Mesothelial cell of epicardium (in vitro differentiated cells): ENCODE measurements at places on chromosomes 7 and 10. TPM values are rescaled to one million over a fixed set of nuclear protein-coding genes. Genes with fewer than 3 reads are reported as not detected.

MPLKIP gene
- total RNA-seq = 35.3 to 39.3 TPM (median 37.5 TPM) in 3 replicates

DNA sequence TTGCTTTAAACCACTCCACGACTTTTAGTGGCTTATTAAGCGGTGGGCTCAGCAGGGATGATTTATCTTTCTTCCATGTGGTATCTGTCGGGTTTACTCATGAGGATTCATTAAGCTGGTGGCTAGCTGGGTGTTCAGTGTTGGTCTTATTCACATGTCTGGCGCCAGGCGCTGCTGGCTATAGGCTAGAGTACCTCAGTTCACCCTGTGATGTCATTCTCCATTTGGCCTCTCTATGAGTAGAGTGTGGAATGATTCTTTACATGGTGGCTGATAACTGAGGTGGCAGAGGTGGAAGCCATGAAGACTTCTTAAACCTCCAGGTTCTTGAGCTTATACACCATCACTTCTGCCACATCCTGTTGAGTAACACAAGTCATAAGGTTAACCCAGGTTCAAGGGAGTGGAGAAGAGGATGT lies 115.4 kb downstream of the MLLT10 start:
- DNase-seq = no peak

DNA sequence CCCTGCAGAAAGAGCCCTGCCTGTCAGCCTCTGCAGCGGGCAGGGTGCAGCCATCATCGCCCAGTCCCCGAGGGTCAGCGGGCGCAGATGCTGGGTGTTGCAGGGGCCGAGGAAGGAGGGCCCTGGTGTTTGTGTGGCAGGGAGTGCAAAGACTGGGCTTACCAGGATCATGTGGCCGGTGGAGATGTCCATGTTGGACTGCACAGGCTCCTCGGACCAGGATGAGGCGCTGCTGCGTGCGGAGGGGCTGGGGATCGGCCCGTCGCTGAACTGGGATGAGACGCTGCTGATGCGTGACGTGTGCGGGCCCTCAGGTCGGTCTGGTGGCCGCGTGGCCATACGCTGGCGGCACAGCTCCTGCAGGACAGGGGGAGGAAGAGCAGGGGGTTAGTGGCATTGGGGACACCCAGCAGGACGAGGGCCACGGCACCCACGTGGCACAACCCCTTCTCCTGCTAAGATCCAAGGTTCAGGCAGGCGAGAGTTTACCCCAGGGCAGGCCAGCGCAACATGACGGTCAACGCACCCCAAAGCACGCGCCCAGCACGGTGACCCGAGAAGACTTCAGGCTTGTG lies 319.5 kb downstream of the DNAJB6 start:
- no peak for DNase-seq

DNA sequence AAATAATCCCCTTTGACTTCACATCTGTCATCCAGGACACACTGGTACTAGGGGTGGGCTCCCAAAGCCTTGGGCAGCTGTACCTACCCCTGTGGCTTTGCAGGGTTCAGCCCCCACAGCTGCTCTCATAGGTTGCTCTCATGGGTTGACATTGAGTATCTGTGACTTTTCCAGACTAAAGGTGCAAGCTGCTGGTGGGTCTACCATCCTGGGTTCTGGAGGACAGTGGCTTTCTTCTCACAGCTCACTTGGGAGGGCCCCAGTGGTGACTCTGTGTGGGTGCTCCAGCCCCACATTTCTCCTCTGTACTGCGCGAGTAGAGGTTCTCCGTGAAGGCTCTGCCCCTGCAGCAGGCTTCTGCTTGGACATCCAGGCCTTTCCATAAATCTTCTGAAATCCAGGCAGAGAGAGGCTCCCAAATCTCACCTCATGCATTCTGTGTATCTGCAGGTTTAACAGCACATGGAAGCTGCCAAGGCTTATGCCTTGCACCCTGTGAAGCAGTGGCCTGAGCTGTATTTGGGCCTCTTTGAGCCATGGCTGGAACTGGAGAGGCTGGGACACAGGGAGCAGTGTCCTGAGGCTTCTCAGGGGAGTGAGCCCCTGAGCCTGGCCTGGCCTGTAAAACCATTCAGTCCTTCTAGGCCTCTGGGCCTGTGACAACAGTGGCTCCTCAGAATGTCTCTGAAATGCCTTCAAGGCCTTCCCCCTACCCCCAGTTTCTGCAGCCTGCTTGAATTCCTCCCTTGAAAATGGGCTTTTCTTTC lies 52.2 kb downstream of the TRIM24 start:
- no peak for DNase-seq
